ENCODE measurements at places on chromosomes 4 and X.

GRCh38 chrX:72621163-72621562 is 48.5 kb upstream of the HDAC8 start:
- DNase-seq, result peak; percentile 27

DNA sequence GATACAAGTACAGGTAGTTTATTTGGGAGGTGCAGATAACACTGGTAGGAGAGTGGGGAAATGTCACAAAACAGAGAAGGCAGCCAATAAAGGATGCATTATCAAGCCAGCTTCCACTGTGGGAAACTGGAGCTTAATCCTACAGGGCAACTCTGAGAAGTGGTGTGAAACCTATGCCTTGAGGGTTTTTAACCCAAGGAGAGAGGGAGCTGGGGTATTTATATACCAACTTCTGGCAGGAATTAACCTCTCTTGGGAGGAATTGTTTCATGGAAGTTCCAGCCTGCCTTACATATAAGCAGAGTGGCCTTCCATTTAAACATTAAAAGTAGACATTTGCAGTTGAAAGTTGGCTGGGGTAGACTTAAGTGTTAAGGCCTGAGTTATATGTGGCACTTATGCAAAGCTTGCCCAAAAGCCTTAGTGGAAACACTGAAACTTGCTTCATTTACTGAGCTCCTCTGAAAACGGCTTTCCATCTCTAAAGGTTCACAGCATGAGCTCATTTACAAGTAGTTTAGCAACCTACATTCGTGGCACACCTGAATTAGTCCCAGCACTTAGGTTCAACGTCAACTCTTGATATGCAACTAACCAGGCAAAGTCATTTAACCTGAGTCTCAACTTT is 19.2 kb downstream of the MAGEB17 start:
- DNase-seq, result peak; percentile 1

GRCh38 chrX:35561985-35562384 is 236.2 kb upstream of the MAGEB16 start:
- DNase-seq, result no peak

- peak; percentile 18 for DNase-seq
Measured at GRCh38 chr4:41963105-41963504, 18.5 kb upstream of the DCAF4L1 start.

DNA sequence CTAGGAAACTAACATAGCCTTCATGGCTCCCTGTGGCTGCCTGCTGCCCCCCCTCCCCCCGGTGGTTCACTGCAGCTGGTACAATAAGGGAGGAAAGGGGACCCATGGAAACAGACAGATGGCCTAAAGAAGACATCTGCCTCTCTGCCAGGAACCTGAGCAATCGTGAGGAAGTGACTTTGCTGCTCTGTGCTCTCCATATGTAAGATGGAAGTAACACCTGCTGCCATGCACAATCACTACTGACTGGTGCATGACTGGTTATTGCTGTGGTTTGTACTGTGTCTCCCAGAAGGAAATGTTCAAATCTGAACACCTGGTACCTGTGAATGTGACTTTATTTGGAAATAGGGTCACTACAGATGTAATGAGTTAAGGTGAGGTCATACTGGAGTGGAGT is 43.6 kb downstream of the CD99L2 start:
- peak; percentile 34 for DNase-seq

Data from bronchial epithelial cell (primary cell).